ENCODE measurements at places on chromosomes 12 and 14.

GRCh38 chr12:19186722-19187661 is 57.5 kb downstream of the PLEKHA5 start:
- no peak for DNase-seq

DNA sequence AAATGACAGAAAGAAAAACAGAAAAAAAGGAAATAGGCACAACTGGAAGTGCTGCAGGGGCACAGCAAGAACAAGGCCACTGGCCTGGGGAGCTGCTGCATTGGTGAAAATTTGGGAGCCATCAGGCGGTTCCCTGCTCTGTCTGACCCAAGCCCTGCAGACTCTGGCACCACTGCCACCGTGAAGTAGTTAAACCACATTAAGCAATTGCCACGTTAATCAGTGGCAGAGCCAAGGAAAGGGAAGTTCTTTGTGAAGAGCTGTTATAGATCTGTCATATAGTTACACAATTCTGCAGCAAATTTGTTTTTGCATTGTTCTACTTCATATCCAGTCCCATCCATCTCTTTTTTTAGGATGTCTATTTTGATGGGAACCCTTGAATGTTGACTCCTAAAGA is 915.3 kb downstream of the FSCB start:
- DNase-seq: no peak

- no peak for DNase-seq
These were observed 17.1 kb upstream of the OR4K17 start for GRCh38 chr14:20093442-20093841.

DNA sequence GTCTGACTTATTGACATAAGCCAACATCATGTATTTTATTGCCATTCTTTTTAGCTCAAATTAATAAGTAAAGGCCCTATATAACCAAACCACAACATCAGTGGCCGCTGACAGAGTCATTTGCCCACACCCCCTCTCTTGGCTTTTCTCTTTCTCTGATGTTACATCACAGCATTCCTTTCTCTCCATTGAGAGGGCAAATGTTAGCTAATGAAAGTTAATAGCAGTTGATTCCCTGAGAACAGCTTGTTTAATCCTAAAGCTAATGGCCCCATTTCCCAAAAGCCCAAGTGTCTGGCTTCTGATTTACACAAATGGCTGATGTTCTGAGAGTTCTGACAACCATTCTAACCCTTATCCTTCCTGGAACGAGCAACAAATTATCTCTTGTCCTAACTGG is 308.8 kb downstream of the SNAPC1 start:
- DNase-seq: no peak

DNA sequence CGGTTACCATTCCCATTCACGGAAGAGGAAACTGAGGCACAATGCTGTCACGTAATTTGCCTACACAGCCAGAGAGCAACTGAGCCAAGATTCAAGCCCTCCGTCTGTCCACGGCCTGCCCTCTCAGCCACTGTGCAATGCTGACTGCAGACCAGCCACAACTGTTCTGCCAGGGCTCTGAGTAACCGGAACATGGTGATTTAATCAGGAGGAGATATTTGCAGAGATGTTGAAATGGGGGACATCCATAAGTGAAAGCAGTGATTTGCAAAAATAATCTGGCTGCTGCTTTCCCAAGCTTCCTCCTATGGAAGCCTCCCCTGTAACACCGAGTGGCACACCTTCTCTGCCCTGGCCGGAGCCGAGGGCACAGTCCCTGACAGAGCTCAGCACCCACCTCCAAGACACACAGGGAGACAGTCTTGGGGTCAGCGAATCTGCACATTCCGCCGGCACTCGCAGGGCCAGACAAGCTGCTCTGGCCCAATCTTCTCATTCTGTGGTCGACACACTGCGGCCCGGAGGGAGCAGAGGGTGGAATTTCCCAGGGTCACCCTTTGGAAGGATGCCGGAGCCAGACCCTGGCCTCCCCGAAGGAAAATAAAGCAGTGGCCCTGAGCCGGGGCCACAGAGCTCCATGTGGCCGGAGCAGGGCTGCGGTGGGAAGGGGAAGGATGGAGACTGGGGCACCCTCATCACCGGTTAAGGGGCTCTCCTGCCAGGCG is 158.2 kb upstream of the DIO3 start:
- no peak for DNase-seq

DNA sequence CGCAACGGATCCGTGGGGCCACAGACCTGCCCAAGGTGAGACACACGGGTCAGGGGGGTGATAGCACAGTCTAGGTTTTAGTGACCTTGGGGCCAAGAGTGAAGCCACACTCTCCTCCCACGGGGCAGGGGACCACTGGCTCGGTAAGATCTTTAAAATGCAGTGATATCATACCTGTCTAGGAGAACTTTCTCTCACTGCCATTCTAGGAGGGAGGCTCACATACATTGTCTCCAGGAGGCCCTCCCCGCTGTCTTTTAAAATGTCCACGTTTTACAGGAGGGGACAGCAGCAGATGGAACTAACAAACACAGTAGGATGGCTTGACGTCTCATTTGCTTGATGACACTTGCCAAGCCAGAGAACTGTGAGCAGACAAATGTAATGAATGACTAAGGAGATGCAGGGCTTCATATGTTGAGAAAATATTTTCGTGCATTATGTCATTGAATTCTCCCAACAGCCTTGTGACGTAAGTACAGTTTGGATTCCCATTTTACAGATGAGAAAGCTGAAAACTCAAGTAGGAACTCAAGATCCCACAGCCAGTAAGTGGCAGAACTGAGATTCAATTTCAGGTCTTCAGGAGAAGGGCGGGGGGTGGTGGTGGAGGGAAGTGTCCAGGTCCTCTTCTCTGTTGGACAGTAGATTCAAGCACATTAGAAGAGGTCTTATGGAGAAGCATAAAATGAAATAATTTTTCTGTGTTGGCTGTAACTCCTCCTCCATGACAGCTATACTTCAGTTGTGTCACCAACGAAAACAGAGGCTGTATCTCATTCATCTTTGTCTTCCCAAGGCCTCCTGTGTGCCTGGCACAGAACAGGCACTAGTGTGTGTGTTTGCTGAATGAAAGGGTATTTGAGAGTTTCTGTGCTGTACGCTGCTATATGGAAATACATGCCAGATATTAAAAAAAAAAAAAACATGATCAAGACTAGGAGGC is 2.1 kb downstream of the VASH1 start:
- DNase-seq: no peak

DNA sequence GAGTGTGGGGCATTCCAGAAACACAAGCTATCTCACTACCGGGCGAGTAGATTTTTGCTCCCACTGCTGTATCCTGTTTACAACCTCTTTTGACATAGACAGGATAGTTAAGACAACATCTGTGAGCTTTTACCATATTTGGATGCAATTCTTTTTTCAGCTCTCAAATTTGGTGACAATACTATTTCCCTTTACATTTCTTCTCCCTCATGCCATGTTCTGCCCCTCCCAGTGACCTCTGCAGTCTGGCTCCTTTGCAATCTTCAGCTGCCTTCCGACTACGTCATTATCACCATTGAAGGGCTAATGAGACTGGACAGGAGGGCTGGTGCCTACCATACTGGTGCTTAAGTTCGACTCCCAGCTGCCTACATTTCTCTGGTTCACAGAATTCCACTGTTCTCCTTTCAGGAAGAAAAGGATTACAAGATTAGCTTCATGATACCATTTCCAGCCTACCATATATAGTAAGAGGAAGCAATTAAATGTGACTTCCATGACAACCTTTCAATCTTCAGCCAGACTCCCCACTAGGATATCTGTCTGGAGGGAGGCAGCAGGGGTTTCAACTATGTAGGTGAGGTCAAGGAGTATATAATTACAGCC is 251.6 kb downstream of the PHLDA1 start:
- DNase-seq: no peak

DNA sequence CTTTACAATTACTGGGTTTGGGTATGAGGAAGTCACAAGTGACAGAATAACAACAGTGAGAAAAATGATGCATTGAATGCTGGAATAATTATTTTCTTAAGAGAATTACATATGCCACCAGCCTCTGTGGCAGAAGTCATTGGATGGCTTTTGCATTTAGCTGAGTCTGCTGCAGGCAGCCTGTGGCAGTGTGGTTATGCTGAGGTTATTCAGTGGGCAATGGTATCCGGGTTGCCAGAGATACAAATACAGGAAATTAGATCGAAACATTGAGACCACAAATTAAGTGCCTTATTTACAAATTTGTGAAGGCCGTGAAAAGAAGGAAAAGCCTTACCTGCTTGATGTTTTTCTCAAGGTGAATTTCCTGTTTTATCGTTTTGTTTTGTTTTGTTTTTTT is 1050.0 kb downstream of the GALC start:
- DNase-seq: no peak

DNA sequence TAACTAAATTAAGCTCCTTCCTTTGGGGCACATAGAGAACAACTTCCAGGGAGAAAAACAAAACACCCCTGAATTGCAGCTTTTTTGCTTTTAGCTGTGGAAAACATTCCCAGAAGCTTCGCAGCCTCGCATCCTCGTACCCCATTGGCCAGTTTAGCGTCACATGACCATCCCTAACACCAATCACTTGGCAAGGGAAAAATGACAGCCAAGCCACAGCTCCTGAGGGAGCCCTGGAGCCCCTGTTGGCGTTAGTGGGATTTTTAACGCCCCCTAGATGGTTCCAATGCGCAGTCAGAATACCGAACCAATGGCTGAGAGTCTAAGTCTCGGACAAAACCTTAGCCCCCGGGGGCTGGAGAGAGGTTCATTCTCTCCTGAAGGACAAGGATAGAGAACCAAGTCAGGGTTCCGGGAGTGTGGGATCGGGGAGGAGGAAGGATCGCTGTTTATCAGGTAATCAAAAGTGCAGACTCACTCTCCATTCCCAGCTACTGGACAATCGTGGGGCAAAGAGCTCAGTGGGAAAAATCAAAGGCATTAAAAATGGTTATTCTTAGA is 135.6 kb upstream of the HIF1A start:
- no peak for DNase-seq

DNA sequence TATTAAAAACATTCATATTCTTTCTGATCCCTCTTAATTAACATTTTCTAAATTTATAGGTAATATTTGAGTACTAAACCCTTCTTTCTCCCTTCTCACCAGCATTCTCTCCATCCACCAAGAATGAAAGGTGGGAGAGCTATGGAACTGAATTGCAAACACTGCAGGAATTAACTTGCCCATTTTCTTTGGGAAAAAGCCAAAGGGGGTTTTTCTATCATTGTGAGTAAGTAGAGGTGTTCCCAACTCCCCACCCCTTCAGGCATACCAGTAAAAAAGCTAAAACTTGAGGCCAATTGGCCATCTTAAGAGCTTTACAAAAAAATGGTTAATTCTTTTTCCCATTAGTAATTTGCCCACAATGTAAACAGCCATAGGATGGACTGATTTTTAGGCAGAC is 23.7 kb downstream of the PCNX1 start:
- DNase-seq: no peak

- no peak for DNase-seq
These were observed 37.3 kb downstream of the ANO2 start for GRCh38 chr12:5907807-5908206.

DNA sequence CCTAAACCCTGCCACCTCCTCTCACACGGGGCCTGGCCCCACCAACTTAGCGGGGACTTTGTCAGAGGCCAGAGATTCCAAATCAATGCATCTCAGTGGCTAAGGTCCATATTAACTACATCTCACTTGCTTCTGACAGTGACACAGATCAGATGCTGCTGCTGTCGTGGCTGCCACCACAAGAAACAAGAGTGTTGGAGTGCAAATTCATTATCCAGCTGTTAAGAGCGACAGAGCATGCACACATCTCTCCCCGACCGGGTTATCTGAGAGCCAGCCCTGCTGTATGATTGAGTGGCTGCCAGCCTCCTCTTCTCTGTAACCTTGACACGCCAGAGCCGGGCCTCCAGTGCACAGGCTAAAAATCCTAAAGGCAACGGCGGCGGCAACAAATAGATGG is 40.2 kb downstream of the SPRING1 start:
- no peak for DNase-seq

GRCh38 chr14:47826809-47827208 is 151.4 kb upstream of the MDGA2 start:
- DNase-seq: no peak

DNA sequence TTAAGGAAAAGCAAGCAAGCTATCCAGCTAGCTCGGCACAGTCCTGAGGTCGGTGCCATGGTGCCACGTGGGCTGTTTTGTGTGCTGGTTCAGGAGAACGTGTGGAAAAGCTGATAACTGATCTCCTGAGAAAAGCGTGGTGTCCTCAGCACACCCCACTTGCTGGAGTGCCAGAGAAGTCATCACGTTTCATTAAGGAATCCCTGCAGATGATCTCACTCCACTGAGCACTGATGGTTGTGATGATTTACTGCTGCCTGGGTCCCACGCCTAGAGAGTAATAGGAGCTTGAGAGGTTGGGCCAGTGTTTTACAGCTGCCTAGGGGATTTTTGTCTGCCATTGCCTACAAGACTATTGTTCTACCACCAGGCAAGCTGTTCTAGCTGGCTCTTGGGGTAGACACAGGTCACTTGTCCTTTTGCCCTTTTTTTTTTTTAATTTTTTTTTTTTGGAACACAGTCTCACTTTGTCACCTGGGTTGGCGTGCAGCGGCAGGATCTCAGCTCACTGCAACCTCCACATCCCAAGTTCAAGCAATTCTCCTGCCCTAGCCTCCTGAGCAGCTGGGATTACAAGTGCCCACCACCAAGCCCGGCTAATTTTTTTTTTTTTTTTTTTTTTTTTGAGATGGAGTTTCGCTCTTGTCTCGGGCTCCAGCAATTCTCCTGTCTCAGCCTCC is 42.3 kb upstream of the EVL start:
- DNase-seq: no peak

DNA sequence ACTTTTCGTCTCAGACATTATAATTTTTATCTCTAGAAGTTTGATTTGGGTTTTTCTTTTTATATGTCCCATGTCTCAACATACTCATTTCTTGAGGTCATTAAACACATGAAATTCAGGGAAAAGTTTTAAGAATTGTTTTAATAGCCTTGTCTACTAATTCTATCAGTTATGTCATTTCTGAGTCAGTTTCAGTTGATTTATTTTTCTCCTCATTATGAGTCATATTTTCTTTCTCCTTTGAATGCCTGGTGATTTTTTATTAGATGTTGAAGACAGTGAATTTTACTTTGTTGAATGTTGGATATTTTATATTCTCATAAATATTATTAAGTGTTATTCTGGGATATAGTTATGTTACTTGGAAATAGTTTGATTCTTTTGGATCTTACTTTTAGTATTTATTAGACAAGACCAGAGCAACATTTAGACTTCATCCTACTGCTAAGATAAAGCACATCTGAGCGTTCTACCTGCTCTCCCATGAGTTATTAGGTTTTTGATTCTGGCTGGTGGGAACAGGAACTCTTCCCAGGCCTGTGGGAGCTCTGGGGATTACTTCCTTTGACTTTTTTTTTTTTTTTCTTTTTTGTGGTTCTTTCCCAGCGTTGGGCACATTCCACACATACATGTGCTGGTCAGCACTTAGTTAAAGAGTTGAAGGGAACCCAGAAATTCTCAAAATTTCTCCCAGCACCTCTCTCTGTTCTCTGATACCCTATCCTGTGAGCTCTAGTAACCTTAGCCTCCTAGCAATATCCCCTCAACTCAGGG is 1157.7 kb downstream of the BCL11B start:
- DNase-seq: no peak

DNA sequence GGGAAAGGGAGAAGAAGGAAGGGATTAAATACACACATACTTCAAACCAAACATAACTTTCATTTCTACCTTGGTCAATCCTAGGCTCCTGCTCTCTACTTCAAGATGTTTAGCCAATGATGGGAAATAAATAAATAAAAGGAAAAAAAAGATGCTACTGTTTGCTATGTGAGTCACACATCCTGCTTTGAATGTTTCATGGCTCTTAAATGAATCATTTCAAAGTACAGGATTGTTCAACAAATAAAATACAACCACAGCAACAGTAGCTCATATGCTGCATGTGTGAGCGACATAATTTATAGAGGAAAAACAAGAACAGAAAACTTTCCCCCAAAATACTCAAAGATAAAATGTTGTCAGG is 54.3 kb upstream of the NPFF start:
- DNase-seq: no peak
